ENCODE measurements at places on chromosomes 7 and 10. TPM values are rescaled to one million over a fixed set of nuclear protein-coding genes. Genes with fewer than 3 reads are reported as not detected.

Gene STAG3
- 0.34 TPM for polyA plus RNA-seq

Gene TMEM139
- 24.8 TPM for polyA plus RNA-seq

DNA sequence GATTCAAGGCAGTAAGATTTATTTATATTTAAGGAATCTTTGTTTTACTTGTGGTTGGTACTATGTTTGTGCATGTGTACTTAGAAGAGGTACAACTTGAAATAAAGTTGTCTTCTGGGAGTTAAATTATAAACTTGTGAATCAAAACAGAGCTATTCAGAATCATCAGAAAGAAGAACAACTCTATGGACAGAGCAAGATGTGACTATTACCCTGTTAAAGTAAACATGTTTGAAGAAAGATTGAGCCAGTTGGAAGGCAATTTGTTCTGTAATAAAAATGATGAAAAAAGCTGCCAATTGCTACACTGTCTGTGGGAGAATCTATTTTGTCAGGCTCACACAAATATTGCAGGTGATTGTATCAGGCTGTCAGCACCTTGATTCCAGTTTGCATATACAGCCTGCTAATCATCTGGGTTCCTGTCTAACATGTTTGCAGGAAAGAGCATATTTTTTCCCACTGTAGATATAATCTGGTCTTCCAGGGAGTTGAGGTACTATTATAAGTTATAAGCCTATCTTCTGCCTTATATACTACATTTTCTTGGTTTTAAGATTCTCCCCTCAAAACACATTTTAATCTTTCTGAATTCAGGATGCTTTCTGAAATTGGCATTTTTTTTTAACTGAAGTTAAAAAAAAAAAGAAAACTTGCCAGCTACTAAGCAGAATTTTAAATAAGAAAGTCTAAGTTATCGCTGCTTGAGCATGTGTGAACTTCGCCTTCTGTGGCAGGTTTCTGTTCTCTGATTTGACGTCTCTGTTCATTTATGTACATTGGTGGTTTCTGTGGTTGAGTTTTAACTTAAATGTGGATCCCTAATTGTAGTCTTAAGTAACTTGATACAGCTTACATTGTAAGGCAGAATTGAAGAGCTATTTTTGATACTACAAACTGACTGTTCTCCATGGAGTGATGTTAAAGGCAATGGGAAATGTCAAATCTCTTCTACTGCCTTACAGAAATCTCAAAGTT, 46.0 kb downstream of the ZNRF2 start:
- no peak for DNase-seq

DNA sequence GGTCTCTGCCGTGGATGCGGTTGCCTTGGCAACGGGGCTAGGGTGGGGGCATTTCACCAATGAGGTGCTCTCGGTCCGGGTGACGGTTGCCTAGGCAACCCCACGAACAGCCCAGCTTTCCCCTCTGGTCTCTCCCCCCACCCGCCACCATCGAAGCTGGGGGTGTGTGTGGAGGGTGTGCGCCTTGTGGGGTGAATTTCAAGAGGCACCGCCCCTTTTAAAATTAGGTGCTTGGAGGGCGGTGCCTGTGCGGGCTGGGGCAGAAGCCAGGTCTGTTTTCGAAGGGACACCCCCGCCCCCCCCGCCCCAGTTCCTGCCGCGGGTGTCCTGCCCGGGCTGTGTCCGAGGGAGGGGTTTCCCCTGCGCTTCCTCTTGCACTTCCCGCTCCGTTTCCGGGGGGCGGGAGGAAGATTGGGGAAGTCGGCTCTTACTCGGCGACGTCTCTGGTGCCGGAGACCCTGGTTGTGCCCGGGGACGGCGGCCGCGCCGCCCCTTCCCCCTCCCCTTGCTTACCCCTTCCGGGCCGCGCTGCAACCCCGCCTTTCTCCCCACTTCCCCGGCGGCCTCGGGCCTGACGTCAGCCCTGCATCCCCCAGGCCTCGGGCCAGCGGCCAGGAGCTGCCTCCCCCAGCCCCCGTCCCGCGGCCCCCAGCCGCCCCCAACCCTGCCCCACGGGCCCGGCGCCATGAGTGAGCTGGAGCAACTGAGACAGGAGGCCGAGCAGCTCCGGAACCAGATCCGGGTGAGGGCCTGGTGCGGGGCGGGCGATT, 2.2 kb downstream of the GNB2 start:
- peak; percentile 67 for DNase-seq

- no peak for DNase-seq
These were observed 77.5 kb upstream of the INSIG1 start for GRCh38 chr7:155219947-155220769.

DNA sequence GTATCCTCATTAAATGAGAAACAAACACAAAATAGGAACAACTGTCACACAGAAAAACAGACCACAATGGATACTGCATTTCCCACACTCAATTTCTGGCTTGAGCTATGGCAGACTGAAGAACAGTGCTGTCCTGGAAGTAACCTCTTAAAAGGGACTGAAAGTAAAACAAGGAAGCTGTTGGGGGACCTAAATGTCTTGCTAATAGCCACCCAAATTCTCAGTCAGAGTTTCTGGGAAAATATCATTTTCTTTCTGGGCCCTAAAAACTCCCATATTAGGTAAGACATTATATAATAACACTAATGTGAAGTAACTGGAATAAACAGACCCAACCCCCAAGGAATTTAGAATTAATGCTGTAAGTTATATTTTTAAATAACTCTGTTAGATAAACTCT, 80.9 kb upstream of the TFEC start:
- no peak for DNase-seq

DNA sequence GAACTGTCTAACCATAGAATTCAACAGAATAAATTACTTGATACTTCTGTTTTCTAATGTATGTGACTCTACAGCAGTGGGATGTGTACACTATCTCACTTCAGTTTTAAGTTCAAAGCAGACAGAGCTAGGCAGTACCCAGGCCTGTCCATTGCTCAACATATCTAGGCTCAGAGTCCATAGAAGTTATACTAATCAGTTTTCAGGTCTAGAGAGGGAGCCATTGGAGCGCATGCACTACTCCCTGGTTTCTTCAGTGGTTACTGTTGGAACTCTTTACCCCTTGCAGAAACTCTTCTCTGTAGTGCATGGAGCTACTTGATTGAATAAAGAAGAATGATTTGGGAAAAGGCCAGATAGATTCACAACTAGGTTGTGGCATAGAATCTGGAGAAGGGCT, 4.4 kb downstream of the CD36 start:
- no peak for DNase-seq

DNA sequence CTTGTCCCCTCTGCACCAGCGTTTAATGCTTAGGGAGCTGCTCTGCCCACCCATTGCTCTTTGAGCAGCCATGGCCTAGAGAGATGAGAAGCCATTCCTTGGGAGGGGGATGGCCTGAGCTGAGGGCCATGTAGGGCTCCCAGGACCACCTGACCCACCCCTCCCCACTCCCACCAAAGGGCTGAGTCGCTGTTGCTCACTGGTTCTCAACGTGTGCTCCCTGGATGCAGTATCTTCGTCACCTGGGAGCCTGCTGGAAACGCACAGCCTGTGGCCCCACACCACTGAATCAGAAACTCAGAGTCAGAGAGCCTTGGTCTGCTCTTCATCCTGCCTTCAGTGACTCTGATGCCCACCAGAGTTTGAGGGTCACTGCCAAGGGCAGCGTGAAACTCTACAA, 37.0 kb downstream of the VWA2 start:
- no peak for DNase-seq

- no peak for DNase-seq
These were observed 153.7 kb downstream of the FAM107B start for GRCh38 chr10:14621037-14621436.

DNA sequence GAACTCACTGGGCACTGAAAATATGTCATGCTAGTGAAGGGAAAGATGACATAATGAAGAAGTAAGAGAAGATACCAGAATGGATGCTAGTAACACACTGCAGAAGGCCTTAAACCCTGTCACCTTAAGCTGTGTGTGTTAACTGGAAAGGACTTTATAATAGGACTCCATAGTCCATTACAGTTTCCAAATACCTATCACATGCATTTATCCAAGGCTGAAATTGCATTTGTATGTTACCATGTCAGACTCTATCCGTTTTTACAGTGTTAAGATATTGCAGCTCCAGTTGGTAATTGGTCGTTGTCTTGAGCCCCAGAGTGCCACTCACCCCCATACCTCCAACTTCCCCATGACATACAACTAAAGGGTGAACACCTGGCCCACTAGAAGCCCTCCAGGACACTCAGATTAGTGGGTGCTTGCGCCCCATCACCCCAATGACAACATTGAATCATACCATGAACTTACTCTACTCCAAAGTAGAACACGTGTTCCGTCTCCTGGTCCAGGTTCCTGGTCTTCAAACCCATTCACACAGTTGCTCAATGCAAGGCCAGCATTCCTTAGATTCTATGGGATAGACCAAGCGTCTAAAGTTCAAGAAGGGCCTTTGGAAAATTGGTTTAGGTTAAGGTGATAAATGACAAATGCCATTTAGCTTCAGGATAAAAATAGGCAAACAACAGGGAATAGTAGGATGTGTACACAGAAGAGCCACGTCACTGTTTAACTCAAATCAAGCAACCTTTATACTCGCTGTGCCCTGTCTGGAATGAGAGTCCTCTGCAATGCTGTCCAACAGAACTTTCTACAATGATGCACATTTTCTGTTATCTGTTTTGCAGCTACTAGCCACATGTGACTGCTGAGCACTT, 2.1 kb upstream of the RAPGEF5 start:
- no peak for DNase-seq

DNA sequence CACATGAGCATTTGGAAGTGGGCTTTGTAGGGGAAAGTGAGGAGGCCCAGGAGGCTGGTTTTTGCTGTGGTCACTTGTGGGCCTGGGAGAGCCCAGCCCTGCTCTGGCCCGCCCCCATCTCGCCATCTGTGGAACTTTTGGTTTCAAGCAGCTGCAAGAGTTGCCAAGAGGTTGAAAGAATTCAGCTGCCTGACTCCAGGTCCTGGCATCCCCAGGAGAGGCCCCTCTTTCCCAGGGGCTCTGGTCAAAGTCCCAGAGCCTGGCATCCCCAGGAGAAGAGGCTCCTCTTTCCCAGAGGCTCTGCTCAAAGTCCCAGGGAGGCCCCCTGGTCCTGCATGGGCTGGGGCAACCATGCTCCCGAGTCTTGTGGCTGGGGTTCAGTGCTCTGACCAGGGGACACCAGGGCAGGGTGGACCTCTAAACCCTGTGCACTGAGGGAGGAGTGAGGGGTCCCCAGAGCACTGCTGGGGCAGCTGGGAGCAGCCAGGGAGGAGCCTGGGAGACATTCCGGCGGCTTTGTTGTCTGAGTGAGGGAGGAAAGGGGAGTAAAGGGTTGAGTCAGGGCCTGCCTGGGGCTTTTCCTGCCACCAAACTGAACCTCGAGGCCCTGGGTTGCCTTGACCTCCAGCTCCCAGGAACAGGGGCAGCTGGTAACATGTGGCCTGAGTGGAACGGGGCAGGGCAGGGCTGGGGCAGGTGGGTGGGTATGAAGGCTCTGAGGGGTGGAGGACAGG, 27.7 kb upstream of the CSGALNACT2 start:
- peak; percentile 33 for DNase-seq

DNA sequence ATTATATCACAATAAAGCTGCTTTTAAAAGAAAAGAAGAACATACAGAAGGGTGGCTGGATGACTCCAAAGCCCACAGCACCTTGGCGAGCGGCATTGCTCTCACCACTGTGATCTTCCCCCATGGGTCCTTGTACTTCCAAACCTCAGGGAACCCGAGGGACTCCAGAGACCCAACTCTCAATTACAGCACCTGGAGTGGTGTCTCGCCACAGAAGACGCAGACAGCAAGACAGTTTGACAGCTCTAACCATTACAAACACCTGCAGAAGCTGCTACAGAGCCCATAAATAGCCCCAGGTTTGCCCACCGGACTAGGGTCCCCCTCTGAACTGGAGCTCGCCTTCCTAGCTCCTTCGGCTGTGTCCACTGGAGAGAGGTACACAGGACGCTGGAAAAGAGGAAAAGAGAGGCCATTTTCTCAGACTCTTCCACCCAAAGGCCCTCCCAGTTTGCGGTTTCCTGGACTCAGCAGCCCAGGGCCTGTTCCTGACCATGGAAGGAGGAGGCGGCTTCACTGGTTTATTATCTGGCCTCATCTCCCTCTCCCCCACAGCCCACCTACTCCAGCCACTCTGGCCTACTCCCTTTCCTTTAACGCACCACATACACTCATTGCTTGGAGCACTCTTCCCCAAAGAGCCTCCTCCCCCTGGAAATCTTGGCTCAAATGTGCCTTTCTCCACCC, 1.9 kb downstream of the PIK3AP1 start:
- no peak for DNase-seq

DNA sequence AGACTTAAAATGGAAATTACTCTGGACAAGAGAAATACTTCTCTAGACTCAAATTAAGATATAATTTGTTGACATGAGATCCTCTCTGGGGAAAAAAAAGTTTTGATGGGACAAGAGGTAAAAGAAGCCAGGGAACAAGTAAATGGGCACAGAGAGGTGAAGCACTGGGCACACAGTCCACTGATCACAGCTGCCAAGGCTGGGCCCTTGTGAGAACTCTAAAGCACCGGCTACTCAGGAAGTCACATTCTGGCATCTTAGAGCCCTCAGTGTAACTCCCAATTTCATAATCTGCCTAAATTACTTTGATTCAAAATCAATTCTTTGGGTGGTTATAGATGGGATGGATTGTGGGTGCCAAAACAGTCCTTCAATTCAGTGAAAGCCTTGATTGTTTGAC, 123.2 kb upstream of the CACNA2D1 start:
- no peak for DNase-seq

DNA sequence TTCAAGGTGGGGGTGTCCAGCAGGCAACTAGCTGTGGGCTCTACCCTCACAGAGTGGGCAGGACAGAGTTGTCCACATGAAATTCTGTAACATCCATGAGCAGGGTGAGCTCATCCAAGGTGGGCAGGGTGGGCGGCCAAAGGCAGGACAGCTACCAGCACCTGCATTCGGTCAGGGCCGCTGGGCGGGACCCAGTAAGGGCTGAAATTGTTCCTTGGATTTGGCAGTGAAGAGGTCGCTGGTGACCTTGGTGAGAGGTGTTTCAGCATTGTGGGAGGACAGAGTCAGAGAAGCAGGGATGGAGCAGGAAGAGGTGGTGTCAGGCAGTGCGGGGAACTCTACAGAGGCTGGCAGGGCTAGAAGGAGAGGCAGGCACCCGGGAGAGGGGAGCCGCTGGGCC, 23.9 kb downstream of the ADCYAP1R1 start:
- DNase-seq, result no peak

DNA sequence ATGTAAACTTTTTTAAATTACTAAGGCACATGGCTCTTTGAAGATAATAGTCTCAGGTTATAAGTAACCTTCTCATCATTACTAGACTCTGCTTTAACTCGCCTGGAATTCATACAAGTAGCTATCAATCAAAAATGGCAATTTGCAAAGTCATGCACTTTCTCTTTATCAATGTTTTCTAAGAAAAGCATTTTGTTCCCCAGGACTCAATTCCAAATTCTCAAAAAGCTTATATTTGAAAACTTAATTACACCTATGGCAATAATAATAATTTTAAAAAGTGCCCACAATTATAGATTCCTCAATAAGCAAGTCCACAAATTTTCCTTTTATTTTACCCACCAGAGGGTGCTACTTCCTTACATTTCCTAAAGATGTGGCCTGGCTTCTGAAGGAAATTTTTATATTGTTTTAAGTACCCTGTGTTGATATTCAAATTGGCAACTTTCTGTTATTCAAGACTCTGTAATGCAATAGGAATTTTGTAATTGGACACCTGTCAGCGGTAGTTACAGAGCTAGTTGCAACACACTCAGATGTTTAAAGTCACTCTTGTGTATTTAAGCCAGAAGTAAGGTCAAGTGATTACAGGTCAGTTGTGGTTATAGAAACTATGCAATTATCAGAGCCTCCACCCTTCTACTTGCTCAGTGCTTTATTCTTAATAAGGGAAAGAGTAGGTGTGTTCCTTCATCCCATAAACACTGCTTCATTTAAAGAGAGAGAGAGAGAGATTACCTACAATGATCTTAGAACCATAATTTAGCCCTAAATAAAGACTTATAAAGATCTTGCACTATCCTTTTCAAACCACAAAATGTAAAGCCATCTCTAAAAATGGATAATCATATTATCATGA, 47.1 kb upstream of the HYAL4 start:
- DNase-seq, result peak; percentile 96
